Liver (tissue), 10 donors: ENCODE measurements at places on chromosomes 4 and X.

DNA sequence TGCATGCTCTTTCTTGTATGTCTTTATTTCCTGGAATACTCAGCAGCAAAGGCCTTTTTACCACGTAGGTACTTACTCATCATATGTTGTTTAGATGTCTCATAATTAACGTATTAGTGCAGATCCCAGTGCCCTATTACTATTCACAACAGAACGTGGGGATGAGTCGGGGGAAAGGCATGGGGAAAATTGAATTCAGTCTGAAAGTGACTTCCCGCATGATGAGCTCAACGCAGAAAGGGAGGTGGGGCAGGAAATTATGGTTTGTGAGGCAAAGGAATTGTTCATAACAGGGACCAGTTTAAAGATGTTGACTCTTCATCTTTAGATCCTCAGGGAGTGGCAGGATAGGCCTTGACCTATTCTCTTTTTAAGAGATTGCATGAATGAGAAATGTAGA lies 2.0 kb upstream of the TMPRSS11D start:
- no peak for DNase-seq

- DNase-seq = no peak
Observed at GRCh38 chr4:37745946-37746345, 59.8 kb upstream of the RELL1 start.

- no peak for DNase-seq
Observed at GRCh38 chrX:68304602-68305001, 128.7 kb downstream of the OPHN1 start.

- no peak for DNase-seq
Observed at GRCh38 chrX:70437011-70437410, 7.6 kb upstream of the DLG3 start.

GRCh38 chrX:5458300-5458842 lies 770.3 kb downstream of the NLGN4X start:
- no peak for DNase-seq

DNA sequence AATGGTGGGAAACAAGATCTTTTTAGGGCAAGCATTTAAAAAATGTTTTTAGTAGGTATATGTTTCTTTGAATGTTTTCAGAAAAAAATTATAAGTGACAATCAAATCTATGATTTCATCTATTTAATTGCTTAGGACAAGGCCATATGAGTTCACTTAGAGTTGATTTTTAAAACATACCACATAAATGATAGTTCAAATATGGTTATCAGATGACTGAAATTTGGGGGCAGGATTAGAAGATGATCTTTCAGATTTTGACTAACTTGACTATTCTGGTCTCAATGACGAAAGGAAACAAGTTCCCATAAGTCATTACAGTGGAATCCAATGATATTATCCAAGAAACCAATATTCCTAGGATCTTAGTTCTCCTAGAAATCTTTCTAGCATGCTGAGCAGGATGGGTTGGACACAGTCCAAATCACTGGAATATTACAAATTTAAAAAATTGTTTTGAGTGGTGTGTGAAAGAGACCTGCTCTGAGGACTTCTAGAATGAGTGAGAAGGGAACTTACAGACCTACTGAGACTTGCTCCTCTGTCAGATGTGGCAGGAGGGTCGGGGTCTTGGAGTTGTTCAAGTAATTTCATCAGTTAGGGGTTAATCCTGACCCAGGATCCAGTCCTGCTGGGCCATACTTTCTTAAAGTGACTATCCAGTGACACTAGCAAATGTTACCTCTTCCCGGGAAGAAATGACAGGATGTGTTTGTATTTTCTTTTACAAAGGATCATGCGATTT lies 20.0 kb downstream of the RHOH start:
- DNase-seq = no peak
